Activated T-helper 17 cell treated with anti-CD3 and anti-CD28 coated beads, Interleukin-2, amount 50 U/mL, for 72 hours (primary cell): ENCODE measurements at places on chromosomes 3 and 15.

GRCh38 chr3:100993309-100993708 is at the start of gene ABI3BP:
ABI3BP (minus strand) TSS chr3:100993421; CDS start chr3:100993384, 37 bp downstream.
- peak; percentile 29 for ATAC-seq

- no peak for ATAC-seq
These were observed 4.0 kb upstream of the SLC12A1 start for GRCh38 chr15:48202068-48202467.

GRCh38 chr3:15522016-15522415 is 510 bp upstream of the COLQ start:
- no peak for ATAC-seq

- ATAC-seq, result no peak
These were observed 76.7 kb downstream of the SCN10A start for GRCh38 chr3:38739396-38739689.

DNA sequence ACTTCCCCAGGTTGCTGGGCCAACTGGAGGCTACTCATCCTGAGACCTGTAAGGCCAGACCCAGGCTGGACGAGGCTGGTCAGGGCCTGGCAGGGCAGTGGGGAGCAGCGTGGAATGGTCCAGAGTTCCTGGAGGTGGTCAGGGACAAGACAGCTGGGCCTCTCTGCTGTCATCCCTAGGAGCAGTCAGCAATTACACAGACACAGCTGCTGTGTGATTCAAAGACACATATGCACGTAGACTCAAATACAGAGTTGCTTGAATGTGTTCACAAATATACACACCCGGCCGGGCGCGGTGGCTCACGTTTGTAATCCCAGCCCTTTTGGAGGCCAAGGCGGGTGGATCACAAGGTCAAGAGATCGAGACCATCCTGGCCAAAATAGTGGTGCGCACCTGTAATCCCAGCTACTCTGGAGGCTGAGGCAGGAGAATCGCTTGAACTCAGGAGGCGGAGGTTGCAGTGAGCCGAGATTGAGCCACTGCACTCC is 1.5 kb upstream of the CD276 start:
- ATAC-seq, result no peak

- ATAC-seq, result no peak
These were observed 468.4 kb downstream of the C3orf38 start for GRCh38 chr3:88618021-88618645.

GRCh38 chr3:8837162-8837561 is 67.7 kb upstream of the OXTR start:
- ATAC-seq, result no peak

- ATAC-seq, result peak; percentile 45
These were observed 33.8 kb upstream of the GYG1 start for GRCh38 chr3:148957586-148957985.

- ATAC-seq, result no peak
These were observed 35.9 kb upstream of the ZBTB38 start for GRCh38 chr3:141332416-141332815.

DNA sequence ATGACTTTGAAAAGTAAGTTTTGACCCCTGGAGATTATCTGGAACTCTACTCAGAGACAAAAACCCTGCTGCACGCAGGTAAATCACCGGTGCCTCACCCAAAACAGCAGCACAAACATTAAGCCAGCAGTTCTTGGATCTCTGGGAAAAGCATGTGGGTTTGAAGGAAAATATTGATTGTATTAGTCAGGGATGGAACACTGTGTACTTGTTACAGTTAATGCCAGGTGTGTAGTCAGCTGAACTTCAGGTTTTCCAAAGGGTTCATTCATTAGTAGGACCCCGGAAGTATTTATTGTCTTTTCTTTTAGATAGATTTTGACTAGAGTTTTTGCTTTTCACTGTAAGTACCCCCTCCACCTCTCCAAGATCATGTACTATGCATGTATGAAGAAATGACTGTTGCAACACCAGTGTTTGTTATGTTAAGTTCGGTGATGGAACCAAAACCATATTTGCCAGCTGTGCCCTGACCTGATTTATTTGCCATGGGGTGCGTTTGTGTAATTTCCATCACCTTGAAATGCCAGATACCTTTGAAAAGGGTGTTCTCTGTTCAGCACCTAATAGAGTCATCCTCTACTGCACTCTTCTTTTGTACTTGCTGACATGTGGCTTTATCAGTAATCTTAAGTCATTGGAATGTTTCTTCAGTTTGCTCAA is 14.5 kb downstream of the ARHGEF26 start:
- ATAC-seq, result no peak

DNA sequence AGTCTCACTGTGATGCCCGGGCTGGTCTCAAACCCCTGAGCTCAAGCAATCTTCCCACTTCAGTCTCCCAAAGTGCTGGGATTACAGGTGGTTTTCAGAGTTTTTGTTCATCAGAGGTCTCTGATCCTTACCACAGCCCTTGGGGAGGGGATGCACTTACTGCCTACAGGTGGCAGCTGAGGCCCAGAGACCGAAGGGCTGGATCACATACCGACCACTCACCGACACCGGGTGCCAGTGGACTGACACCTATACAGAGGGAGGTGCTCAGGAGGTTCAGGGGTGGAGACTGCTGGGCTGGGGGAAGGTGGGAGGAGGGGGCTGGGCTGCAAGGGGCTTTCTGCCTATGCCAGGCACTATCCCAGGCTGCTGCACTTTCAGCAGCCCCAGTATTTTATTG is 19.5 kb downstream of the DUSP7 start:
- peak; percentile 32 for ATAC-seq

GRCh38 chr3:55165278-55165677 is 237.4 kb upstream of the LRTM1 start:
- ATAC-seq, result no peak

DNA sequence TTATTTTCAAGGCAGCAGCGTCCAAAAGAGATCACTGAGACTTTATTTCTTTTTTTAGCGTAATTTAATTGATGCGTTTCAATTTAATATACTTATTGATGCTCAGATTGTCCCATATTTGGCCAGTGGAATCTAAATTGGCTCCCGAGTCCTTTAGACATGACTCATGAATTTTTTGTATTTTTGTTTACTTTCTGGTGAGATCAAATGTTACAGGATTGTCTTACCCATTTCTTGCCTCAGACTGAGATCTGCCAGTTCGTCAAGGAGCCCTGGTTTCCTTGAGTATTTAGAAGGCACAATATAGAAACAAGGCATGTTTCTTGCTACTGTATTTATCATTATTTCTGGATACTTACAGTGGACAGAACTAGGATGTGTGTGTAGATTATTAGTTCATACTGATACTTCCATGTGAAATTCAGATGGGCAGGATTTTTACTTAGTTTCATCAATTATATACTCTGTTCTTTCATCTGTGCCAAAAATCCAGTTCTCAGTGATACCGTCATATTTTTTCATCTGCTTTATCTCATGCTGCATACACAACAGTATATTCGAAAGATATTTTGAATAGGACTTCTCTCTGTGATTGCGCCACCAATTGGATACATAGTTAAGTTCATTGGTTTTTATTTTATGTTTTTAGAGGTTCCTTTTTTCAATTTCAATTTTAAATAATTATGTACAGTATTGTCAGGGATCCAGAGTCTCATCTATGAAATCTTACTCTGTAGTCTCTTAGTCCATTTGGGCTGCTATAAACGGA is 436.9 kb upstream of the C2CD4B start:
- ATAC-seq, result no peak

GRCh38 chr3:102356506-102356905 is 78.3 kb upstream of the ZPLD1 start:
- no peak for ATAC-seq

DNA sequence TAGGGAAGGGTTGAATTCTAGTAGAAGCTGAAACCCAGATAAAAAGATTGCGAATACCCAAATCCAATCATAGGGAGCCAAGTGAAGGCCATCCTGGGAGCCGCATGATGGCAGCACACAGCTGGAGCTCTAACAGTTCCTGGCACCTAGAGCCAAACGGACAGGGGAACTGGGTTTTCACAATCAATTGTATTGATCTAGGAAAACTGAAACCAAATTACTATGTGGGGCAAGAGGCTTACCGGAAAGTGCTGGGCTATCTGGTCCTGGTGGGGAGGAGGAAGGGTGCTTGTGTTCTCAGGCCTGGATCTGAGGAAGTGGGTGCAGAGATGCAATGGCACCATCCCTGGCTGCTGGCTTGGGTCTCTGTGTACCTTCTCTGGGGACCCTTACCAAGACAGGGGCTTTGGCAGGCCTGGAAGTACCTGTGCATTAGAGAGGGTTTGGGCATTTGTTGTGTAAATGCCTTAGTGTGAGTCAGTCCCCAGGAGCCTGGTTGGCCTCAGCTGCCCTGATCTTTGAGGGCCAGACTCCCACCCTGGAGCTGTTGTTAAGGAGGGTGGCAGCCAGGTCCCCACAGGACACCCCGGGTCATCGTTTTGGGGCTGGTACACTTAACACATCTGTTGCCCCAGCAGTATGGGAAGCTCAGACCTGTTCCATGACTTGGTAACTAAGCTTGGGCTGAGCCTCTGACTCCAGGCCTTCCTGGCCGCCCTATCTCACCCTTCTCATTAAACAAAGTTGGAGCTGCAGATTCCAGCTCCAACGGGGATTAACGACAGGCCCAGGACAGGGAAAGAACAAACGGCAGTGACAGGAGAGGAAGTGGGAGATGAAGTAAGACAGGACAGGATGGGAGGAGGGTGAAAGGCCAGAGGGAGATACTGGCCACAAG is 8.9 kb upstream of the FURIN start:
- ATAC-seq, result no peak

- ATAC-seq, result no peak
These were observed 66.8 kb upstream of the BLM start for GRCh38 chr15:90650117-90650955.

- ATAC-seq, result no peak
These were observed 880 bp upstream of the ARMC8 start for GRCh38 chr3:138186221-138186620.

DNA sequence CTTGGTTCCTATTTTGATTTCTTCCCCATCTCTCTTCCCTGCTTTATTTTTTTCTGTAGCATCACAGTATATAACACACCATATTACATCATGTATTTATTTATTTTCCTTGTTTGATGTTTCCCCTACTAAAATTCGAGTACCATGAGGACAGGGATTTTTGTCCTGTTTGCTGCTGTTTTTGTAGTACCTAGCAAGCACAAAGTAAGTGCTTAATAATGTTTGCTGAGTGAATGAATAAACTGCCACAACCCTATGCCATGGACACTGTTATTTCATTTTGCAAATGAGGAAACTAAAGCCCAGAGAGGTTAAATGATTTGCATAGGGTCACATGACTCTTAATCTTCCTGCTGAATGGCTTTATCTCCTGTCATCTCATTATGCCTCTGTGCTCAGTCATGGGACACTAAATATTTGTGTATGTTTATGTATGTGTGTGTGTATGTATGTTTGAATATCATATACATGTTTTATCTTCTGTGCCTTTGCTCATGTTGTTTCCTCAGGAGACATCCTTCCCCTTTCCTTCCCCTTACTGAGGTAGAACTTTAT is 26.1 kb upstream of the MGA start:
- peak; percentile 50 for ATAC-seq

DNA sequence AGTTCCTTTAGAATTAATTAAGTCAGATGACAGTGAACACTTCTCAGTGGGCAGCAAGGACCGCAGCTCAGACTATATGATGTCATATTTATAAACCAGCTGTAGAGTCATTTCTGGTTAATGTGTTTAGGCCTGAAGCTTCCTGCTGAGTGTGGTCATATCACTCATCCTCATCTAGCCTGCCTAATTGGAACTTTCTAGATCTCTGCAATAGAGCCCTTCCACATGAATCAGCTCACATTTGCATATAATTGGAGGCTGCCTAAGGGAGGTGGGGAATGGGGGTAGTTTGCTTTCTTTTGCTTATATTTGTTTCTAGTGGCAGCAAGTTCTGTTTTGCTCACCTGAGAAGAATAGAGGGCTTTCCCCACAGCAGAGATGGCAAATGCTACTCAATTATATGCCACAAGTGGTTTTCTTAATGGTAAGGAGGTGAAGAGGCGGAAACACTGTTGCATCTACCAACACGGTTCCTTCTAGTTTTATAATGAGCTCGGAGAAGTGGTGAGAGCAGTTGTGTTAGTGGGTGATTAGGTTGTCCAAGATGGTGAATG is 148.1 kb downstream of the KLHL25 start:
- ATAC-seq, result peak; percentile 91

DNA sequence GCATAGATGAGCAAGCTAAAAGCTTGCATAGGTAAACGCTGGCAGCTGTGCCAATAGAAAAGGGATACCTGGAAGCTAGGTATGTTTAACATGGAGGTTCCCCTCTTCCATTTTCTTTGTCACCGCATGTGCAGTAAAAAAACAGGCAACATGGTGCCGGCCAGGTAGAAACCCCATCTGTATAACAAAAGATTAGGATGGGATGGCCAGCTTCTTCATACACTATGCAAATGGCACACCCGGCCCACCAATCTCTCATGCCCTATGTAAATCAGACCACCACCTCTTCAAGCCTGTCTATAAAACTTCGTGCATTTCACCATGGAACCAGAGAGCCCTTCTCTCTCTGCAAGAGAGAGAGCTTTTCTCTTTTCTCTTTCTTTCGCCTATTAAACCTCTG is 224.3 kb upstream of the P2RY1 start:
- no peak for ATAC-seq

- ATAC-seq, result no peak
These were observed 901 bp downstream of the ICE2 start for GRCh38 chr15:60477916-60478565.

DNA sequence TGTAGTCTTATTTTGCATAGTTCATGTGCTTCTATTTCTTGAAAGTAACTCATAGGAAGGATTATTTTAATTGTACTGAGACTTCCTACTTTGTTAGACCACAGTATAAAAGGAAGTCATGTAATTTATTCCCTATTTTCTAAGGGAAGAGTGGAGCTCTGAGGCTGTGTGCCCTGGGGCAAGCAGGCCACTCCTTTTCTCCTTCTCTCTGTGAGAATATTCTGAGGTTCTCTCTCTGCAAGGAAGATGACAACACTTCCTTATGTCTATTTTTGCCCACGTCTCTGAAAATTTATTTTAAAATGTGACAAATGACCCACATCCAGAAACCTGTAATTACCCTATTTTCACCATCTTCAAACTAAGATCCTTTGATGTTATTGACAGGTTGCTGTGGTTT is 11.0 kb downstream of the KCTD6 start:
- ATAC-seq, result no peak

DNA sequence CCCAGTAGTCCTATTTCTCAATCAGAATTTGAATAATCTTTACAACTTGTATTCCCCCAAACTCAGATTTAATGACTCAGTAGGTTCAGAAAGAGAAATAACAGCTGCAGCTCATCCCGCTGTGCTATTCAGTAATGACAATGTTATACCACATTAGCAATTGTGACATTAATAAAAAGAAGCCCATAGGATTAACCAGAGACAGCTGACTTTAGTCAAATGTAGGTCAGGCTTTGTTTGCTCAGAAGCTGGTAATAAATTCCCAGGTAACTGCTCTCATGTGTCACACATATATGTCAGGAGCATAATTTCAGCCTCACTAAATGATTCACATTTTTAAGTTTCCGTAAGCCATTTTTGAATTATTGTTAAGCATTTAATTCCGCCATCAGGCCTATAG is 222.0 kb upstream of the UBE2E2 start:
- ATAC-seq, result no peak

GRCh38 chr3:133573629-133574194 is at the start of gene CDV3:
CDV3 (plus strand) TSS chr3:133573686; CDS start chr3:133574045, 359 bp downstream.
- peak; percentile 26 for ATAC-seq
